Retina (tissue), 1 donor: ENCODE measurements at places on chromosomes 1 and 21.

GRCh38 chr21:45736042-45736689 lies 92.6 kb downstream of the PCBP3 start:
- DNase-seq: no peak

GRCh38 chr1:65423884-65424572 lies 3.6 kb downstream of the LEPR start:
- no peak for DNase-seq

DNA sequence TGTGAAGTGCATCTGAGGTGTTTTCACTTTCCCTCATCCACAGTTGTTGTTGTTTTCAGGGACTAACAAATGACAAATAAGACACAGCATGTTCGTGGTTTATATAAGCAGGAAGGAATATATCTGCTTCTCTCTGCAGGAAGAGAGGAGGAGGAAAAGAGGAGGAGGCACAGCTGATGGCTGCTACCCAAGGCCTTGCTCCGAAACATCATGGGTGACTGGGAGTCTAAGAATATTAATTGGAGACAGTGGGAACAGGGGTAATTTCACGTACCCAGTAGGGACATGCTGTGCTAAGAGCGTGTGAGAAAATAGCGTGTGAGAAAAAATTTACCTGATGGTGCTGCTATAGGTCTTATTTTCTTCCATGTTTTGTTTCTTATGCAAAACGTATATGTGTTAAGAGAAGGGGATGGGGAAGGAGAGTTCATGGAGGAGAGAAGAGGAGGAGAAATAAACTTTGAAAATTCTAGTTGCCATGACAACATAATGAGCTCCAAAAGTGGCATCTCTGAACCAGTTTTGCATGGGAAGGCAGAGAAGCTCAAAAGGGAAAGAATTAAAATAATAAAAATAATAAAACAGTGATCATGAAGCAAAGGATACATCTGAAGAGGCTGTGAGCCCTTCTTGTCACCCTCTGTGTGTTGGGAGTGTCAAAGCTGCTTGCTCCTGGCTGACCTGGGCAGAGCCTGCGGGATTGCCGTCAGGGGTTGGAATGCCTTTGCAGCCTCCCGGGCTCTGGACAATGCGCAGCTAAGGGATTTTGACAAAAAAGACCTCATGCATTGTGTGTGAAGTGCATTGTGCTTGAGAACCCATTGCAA lies 192.0 kb downstream of the CACNA1E start:
- DNase-seq: peak; percentile 25

GRCh38 chr21:37184784-37185593 lies 82.1 kb downstream of the VPS26C start:
- no peak for DNase-seq

DNA sequence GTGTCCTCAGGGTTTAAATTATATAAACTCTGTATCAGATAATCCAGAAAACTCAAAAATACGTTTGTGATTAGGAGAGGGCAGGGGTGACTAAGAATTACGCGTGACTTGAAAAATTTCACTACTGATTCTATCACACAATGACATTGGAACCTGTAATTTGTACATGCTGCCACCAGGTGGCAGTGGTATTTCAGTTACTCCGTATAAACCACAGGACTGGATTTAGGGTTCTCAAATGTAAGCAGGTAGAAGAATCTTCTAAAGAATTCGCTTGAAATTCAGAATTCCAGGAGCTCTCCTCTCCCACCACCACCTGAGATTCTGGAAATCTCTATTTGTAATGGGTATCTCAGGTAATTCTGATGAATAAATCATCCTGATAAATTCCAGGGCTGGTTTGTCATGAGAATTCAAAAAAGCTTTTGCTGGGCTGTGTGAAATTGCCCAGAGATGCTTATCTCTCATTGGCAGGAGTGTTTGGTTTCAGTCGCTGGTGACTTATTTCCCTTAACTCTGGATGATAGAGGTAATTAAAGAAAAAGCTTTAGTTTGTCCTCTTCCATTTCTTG lies 1.7 kb upstream of the KRTAP7-1 start:
- no peak for DNase-seq

DNA sequence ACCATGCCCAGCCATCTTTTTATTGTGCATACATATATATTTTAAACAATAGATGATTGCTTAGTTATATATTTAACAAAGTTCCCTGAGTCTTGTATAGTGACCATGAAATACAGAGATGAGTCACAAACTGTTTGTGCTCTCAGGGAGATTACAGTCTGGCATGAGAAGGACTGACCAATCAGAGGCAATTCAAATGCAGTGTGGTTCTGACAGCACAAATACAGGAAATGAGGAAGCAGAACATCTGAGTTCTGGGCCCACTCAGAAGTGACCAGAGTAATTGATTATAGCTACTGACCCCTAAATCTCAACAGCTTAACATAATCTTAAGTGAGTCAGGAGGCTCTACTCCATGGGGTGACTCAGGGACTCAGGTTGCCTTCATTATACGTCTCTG lies 534.5 kb downstream of the OMA1 start:
- no peak for DNase-seq

DNA sequence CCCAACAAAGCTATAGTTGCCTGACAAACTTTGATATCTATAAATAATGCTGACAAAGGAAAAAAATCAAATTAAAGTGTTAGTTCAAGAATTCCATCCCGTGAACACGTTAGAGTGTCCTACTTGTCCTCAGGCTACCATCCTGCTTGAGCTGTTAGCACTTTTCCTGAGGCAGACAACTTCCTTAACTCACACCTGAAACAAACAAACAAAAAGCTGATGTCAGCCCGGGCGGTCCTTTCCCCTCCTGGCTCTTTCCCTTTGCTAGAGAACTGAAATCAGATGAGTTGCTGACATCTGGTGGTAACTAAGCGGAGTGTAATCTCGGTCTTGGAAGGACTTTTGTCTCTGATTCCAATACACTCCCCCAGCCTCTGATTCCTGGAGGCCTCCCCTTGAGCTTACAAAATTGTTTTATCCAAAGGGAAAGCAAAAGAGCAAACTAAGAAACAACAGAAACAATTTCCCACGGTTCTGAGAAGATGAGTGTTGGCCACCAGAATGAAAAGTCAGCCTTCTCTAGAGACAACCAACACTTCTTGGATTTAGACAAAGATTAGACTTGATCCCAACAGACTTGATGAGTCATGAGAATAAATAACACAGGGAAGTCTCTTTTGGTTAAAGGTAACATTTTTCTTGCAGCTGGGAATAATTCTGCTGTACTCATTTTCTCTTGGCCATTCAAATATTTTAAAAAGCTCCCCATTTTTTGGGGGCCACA lies 135.4 kb downstream of the PROX1 start:
- DNase-seq: peak; percentile 67

GRCh38 chr1:66335859-66336640 lies 197.9 kb upstream of the SGIP1 start:
- DNase-seq: no peak

GRCh38 chr1:92701147-92701546 lies 83.8 kb downstream of the EVI5 start:
- DNase-seq: no peak

DNA sequence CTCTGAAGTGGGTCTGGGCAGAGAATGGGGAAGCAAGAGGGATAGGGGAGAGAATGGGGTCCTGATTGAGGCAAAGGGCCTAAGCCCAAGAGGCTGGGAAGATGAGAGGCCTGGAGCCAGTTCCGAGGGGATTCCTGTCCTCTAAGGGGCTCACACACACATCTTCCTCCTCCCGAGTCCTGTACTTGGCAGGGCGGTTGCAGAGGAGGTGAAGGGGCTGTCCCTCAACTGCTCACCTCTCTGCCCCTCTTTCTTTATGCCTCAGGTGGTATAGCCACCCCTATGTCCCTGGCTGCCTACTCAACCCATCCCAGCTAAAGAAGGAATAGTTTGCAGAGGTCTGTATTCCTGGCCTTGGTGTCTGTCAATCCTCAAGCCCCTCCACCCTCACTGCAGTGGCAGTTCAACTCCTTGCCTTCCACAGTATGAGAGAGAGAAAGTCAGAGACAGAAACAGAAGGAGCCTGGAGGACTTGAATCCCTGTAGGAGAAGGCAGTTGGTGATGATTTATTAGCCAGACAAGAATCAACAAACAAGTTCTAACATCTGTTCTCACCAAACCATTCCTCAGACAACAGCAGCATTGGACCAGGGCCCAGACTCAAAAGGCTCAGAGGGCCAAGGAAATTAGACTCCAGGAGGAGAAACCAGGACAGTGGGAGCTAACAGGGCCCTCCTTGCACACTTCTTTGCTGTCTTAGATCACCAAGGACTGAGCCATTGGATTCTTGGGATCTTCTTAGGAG lies 10.7 kb downstream of the SH2D2A start:
- no peak for DNase-seq

DNA sequence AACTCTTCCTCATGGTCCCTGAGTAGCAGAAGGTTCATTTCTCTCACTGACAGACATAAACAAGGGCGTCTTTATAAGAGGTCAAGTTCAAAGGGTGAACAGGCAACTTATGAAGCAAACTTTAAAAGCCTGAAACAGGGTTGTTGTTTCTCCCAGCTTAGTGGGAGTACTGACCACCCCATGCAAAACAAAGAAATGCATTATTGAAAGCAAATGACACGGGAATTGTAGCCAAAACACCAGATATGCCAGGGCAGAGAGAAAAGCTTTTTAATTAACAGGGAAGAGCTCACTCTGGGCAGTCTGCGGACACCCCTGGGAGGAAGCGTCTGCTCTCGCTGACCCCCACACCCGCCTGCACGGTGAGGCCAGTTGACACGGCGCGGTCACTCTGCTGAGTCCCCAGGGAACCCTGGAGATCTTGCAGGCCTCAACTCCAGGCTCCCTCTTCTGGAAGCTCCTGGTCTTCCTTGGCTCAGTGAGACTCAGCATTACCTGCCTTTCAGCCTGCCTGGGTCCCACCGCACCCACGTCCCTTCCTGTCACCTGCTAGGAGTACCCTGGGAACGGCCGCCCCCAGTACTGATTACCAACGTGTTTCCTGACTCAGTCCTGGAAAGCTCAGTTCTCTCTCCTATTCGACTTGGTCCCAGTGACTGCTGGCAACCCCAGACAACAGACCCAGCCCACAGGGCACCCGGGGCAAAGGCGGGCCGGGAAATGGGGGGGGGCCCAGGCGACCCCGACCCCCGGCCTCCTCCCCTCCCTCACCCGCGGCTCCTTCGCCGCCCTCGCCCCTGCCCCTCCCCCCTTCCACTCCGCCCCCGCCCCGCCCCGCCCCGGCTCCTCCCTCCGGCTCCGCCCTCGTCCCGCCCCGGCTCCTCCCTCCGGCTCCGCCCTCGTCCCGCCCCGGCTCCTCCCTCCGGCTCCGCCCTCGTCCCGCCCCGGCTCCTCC lies 972 bp downstream of the CFAP410 start:
- peak; percentile 87 for DNase-seq

DNA sequence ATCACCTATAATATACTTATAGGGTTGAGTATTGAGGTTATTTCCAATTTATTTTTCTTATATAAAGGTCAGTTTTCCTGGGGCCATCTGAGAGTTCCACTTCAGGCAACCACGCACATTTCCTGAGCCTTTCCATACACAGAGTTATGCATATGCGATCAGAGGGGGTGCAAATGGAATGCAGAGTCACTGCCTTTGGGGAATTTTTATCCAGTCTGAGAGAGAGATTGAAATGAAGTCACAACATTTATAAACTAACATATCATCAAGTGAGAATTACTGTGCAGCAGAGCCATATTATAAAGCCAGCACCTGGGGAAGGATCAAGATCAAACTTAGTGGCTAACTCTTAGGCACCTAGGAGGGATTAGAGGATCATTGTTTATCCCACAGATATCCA lies 299.9 kb upstream of the PLXNA2 start:
- no peak for DNase-seq

- DNase-seq: no peak
Observed at GRCh38 chr1:183212870-183213269, 26.8 kb downstream of the LAMC2 start.

DNA sequence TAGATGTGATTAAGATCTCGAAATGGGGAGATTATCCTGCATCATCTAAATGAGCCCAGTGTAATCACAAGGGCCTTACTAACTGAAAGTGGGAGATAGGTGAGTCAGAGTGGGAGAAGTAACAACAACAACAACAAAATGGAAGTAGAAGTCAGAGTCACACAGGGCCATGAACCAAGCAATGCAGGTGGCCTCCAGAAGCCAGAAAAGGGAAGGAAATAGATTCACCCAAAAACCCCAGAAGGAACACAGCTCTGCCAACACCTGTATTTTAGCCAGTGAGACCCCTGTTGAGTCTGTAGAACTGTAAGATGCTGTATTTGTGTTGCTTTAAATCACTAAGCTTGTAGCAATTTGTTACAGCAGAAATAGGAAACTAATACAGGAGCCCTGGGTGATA lies 4.1 kb downstream of the TAGLN2 start:
- DNase-seq: no peak

GRCh38 chr1:159079525-159079924 lies 3.0 kb upstream of the AIM2 start:
- no peak for DNase-seq

- DNase-seq: no peak
Observed at GRCh38 chr1:41424581-41425118, 59.8 kb downstream of the EDN2 start.

DNA sequence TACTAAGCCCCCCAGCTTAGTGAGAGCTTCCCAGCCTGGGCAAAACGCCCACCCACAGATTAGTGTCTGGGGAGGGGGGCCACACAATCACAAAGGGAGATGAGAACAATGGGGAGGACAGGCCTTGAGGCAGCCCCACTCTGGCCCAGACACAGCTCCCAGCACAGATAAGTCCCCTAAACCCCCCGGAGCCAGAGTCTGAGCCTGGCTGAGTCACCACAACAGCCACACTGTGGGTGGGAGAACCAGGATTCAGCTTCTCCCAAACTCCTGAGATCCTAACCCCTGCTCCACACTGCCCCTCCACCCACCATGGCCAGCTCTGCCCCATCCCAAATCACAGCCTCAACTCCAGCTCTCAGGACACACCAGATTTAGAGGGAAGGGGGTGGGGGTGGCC lies 4.2 kb downstream of the NECTIN4 start:
- no peak for DNase-seq

GRCh38 chr1:211613108-211613947 lies 34.4 kb upstream of the SLC30A1 start:
- DNase-seq: no peak

GRCh38 chr1:63108206-63108605 lies 214.2 kb upstream of the FOXD3 start:
- DNase-seq: no peak

DNA sequence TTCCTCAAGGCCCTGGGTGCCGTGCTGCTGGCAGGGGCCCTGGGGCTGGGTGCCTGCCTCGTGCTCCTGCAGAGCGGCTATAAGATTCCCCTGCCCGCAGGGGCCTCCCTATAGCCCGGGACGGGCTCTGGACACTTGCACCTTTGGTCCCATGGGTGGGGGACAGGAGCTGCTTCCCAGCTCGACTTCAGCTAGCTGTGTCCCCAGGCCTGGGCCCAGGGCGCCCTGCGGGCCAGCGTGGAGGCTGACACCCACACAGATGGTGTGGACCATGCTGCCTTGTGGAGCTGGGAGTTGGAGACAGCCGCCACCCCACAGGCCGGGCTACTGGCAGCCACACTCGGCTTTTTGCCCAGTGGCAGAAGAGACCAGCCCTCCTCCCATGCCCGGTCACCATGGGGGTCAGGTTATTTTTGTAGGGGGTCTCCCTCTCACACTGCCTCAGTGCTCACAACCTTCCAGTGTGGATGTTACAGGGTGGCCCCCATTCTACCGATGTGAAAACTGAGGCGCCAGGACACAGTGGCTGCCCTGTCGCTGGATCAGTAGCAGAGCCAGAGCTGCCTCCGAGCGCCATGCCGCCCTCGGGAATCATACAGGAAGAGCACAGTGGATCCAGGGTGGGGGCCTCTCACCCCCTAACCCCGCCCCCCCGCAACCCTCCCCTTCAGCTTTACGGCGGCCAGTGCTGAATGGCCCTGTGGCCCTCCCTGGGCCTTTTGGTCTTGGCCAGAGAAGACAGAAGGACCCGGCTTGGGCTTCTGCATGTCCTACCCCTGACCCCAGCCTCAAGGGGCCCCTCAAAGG lies 57.8 kb downstream of the DISP3 start:
- no peak for DNase-seq
